ENCODE measurements at places on chromosomes 13 and 19. TPM values are rescaled to one million over a fixed set of nuclear protein-coding genes. Genes with fewer than 3 reads are reported as not detected.

EVI5L gene
- 1.3 TPM for total RNA-seq

ONECUT3 gene
- not detected for total RNA-seq

NAPSA gene
- total RNA-seq: not detected

ZNF226 gene
- total RNA-seq: 19.2 TPM

MEF2B gene
- 0.44 TPM for total RNA-seq

ZNF763 gene
- 0.49 TPM for total RNA-seq

TRPC4 gene
- not detected for total RNA-seq

PRR36 gene
- 0.07 TPM for total RNA-seq

ZNF729 gene
- not detected for total RNA-seq
